ENCODE measurements at places on chromosomes 3 and 15.

DNA sequence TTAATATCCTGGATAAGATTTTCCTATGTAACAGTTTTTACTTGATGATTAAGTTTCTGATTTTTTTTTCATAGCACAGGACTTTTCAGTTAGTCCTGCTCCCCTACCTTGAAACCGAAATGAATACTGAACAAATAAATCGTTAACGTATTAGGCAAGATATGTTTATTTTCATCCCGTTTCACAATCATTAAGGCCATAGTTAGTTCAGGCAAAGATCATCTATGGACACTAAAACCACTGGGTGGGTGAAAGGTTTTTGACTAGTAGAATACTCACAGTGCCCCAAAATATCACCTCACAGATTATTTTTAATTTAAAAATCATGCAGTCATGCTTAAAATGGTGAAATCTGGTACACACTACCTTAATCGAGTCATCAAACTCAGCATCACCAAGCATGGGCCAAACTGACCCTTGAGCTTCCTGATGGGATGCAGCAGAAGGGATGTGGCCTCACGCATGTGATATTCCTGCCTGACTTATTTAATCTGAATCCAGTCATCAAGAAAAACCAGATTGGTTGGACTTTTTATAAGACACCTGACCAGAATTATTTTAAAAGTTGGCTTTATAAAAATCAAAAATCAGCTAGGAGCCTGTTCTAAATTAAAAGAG is 365.0 kb downstream of the LPP start:
- no peak for DNase-seq

- DNase-seq = no peak
Measured at GRCh38 chr3:119331661-119332060, 37.5 kb downstream of the ARHGAP31 start.

DNA sequence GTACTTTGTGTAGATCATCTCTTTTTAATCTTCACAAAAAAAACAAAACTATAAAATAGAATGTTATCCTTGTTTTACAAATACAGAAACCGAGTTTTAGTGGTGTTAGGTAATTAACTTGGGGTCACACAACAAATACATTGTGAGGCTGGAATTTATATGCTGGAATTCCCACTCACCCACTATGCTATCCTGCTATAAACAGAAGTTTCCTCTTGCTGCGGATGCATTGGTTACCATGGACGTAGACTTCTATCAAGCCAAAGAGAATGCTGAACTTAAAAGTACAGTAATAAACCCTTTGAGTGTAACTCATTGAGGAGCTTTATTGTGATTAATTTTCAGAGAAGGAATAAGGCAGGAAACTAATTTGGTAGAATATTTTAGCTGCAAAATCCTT is 9.2 kb downstream of the SNAP23 start:
- no peak for DNase-seq

- DNase-seq = peak; percentile 56
Measured at GRCh38 chr3:101065962-101066361, 72.7 kb upstream of the ABI3BP start.

- DNase-seq = no peak
Measured at GRCh38 chr3:43054754-43055153, 51.1 kb downstream of the POMGNT2 start.

DNA sequence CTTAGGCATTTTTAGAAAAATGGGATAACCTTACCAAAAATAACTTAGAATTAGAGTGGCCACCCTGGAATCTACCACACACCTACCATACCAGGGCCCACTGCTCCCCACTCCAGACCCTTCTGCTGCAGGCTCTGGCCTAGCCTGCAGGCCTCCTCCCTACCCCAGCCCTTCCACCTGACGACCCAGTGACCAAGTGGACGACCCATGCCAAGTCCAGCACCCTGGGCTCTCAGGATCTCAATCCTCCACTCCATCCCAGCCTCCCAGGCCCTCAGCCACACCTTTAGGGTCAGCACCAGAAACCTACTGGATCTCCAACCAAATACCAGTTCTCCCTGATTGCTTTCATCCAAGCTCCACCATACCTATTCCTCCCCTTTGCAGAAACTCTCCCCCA is 145.8 kb downstream of the TPRA1 start:
- DNase-seq = no peak

DNA sequence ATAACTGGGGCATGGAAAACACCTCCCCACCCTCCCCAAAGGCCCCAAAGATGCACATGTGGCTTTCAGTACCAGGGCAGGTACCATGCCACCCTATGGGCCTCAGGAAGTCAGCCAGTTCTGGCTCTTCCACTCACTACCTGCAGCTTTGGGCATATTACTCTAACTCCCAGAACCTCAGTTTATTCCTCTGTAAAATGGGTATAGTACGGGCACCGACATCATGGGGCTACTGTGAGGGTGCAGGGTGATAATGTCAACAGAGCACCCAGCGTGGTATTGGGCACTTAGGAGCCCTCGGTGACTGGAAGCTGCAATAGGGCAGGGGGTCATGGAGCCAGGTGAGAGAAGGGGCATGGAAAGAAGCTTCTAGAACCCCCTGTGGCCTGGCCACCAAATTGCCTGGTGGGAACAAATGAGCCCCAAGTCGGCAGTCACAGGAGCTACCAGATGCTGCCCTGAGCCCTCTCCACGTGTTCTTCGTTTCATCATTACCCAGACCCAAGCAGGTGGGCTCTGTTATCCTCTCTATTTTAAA is 512.1 kb downstream of the SHQ1 start:
- DNase-seq = no peak

DNA sequence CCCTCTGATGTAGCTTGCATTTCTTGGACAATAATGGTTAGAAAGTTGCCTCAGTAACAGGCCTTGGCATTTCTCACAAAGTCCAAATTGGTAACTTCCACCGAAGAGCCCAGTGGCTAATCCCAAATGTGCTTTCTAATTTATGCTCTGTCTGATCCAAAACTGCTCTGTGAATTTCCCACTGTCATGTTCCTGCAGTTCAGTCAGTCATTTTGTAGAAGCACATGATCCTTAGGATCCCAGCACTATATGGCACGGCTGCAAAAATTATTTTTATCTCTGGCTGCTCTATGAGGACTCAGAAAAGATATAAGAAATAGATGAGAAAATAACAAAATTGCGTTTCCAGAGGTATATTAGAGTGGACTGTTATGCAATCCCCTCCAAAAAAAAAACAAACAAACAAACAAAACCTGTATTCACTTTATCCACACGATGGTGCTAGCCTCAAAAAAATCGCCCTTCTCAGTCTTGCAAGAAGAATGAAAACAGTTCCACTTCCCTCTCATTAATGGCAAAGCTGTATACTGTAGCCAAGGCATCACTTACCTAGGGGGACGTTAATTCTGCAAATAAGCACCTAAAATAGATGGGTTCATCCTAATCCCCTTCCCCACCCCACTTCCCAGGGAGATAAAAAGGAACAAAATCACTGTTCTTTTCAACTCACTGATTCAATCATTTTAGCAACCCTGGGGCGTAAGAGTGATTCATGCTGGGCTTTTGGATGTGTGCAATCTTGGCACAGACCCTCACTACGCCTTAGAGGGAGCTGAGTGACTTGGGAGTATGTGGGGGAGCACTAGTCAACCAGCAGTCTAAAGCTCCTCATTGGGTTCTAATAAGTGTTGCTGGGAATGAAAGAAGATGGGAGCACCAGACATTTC is 61.3 kb downstream of the TMCO5A start:
- peak; percentile 14 for DNase-seq

- DNase-seq = no peak
Measured at GRCh38 chr3:12999147-13000140, 73.8 kb downstream of the IQSEC1 start.

DNA sequence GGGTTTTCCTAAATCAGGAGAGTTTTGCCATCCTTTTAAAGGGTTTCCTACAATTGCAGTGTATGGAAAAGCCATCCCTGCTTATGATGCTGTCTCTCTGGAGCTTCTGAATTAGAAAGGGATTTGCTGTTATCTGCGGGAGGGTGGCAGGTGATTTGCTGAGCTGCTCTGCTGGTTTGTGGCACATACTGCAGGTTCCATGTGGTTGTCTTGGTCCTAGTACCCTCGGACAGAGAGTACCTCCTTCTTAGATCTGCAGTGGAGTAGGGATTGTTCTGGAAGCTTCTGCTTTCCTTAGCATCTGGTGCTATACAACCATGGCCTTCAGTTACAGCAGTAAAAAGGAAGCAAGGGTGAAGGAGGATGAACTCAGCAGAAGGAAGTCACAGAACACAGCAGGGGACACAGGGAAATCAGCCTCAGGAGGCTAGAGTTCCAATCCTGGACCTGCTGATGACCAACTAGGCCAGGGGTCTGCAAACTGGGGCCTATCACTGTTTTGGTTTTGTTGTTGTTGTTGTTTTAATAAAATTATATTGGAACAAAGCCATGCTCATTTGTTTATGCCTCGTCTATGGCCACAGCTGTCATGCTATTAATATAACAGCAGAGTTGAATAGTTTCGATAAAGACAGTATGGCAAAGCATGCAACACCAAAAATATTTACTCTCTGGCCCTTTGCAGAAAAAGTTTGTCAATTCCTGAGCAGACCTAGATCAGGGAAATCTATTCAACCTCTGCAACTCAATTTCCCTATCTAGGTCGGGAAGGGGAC is 39.5 kb downstream of the STARD5 start:
- no peak for DNase-seq

- peak; percentile 60 for DNase-seq
Measured at GRCh38 chr15:94451466-94451865, 220.1 kb downstream of the MCTP2 start.

DNA sequence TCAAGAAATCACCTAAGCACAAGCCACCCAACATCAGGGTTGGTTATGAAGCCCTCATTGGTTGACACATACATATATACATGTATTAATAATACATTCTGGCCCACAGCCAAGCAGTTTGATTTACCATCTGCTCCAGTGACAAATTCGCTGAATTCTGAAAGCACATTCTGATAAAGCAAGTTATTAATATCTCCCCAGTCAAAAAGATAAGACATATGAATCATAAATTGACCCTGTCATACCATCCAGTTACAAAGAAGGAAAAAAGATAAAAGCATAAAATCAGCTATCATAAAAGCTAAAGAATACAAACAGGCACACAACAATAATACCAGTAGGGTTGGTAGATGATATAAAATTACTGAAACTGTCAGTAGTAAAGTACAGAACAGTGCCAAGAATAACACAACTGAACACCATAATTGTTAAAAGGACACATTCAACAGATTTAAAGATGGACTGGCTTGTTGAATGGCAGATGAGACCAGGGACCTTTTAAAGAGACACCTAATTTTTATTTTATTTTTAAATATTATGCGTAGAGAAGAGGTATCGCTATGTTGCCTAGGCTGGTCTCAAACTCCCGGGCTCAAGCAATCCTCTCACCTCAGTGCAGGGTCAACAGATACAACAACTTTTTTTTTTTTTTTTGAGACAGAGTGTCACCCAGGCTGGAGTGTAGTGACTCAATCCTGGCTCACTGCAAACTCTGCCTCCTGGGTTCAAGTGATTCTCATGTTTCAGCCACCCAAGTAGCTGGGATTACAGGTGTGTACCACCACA is 7.7 kb downstream of the SNX4 start:
- DNase-seq = no peak

DNA sequence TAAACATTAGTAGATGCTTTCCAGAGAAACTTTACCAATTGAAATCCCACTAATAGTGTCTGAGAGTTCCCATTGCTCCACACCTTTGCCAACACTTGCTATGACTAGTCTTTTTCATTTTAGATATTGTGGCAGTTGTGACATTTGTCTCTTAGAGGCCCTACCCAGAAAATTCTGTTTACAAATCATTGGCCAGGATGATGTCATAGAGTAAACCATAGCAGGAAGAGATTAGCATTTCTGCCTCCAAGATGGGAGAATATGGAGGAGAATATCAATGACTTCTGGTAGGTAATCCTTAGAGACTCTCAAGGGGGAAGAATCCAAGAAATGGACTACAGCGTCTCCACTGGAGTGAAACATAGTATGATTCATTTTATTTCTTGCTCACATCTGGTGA is 291.0 kb upstream of the CNTN3 start:
- DNase-seq = no peak

DNA sequence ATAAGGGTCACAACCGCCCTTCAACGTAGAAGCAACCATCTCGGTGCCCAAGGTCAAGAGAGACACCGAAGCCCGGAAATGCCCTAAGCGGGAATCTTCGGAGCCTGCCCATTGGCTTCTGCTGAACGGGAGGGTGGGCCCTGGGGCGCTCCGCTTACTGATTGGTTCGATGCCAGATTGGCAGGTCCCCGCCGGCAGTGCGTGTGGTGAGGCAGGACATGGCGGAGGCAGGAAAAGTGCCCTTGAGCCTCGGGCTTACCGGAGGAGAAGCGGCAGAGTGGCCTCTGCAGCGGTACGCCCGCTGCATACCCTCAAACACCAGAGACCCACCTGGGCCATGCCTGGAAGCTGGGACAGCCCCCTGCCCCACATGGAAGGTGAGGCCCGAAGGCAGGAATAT is at the start of gene REC114:
Gene REC114, plus strand, starts transcription at position 197 of the 400 bp plus-strand sequence. Its CDS starts 22 bp downstream, at position 219.
- no peak for DNase-seq

- DNase-seq = no peak
Measured at GRCh38 chr3:151579571-151580270, 118.9 kb upstream of the IGSF10 start.

DNA sequence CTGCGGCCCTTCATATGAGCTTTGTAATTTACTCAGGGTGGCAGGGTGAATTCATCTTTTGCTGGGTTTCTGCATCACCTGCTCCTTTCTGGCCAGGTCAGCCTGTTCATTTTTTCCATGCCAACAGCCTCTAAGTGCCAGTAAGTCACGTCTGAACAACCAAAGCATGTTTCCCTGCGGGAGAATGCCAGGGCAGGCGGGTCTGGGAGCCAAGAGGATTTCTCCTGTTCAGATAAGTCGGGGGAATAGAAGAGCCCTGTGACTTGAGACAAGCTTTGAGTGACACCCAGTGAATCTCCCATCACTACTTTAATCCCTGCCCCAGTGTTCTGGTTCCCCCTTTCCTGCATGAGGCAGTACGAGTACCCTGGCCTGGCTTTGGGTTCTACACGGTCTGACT is 153.1 kb downstream of the PGPEP1L start:
- no peak for DNase-seq

GRCh38 chr15:84855765-84856164 is 28.7 kb upstream of the SLC28A1 start:
- DNase-seq = no peak

DNA sequence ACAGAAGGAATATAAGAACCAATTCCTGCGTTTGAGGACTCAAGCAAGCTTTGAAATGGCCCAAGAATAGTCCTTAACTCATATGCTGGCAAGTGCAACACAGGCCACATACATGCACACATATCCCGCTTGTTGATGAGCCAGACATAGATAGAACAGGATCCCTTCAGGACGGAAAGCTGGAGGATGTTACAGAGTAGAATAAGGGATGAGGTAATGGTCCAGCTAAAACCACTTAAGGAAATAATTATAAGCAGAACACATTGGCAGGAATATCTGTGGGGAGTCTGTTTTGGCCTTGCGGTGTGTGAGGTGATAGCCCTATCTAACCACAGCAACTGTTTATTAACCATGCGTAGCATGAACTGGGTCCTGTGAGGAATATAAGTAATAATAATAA is 25.0 kb downstream of the SCG3 start:
- DNase-seq = no peak

All from epithelial cell of prostate (primary cell).